ENCODE measurements at places on chromosomes 3 and 15.

GRCh38 chr15:78654272-78654671 lies 13.3 kb upstream of the CHRNB4 start:
- DNase-seq = no peak

DNA sequence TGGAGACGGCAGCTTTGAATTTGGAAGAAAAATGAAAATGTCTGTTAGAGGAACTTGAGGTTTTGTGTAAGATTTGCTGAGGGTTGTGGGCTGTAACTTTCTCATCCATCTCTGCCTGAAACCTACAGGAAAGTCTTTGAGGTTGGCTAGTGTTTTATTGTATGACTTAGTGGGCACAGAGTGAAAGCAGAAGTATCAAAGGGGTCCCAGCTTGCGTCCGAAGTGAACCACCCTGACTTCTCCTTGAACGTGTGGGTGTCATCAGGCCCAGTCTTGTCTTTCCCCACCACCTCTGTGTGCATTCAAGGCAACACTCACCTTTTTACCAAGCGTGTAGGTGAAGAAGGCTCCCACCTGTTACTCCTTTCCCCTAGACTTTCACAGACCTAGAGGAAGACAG lies 682.1 kb upstream of the CFAP20DC start:
- DNase-seq = no peak

- no peak for DNase-seq
Measured at GRCh38 chr3:143831994-143832393, 16.3 kb downstream of the SLC9A9 start.

DNA sequence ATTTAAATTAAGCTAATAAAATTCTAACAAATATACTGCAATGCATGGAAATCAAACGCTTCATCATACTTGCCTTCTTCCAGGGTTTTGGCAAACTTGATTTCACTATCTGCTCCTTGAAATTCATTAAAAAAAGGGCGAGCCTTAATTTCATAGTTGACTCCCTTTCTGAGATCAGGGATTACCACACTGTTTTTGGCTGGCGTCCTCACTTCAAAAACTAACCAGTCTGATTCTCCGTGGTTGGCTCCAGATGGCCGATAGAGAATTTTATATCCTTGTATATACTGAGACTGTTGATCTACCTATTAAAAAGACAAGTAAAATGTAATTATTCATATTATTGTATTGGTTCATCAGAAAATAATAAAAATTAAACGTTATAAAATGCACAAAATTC lies 1106.8 kb downstream of the ROBO1 start:
- no peak for DNase-seq

DNA sequence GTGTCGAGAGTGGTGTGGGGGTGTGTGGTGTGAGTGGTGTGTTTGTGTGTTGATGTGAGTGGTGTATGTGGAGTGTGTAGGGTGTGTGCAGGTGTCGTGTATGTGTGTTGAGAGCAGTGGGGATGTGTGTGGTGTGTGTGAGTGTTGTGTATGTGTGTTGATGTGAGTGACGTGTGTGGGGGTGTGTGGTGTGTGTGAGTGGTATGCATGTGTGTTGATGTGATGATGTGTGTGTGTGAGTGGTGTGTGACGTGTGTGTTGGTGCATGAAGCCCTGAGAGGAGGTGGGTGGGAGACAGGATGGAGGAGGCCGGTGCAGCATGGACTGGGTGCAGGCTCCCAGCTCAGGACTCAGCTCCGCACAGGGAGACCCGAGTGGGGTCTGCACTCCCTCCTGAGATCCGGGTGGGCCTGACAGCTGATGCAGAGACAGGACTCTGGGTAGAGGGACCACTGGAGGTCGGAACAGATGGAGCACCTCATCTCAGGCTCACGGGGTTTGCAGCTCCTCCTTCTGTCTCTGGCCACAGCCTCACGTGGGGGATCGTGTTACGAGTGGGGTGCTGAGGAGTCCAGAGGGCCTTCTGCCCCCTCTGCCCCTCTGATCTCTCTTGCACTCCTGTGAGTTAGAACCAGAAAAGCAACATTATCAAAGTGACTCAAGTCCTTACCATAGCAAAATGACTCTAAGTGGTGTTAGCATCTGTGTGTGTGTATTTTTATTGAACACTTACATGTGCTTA lies 41.3 kb downstream of the ARNT2 start:
- DNase-seq = no peak

- DNase-seq = no peak
Measured at GRCh38 chr15:35477312-35478262, 68.4 kb downstream of the DPH6 start.

DNA sequence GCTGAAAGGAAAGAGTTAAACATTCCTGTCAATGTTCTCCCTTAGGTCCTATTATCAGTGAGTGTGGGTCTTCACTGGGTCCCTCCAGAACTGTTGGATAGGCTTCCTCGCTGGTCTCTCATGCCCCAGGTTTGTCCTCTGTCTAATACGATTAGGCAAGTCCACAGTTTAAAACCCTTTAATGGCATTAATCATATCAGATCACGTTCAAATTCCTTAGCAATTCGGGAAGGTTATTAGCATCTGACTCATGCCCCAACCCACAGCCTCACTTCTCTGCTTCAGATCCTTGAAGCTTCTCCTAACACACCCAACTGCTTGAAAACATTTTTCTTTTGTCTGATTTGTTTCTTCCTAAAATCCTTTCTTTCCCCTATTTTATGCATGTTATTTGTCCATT lies 224.3 kb upstream of the ATP10A start:
- no peak for DNase-seq

- no peak for DNase-seq
Measured at GRCh38 chr15:98866511-98866910, 141.1 kb downstream of the PGPEP1L start.

- DNase-seq = peak; percentile 8
Measured at GRCh38 chr3:179811321-179812095, 158.7 kb downstream of the USP13 start.

- no peak for DNase-seq
Measured at GRCh38 chr3:77885381-77885780, 845.5 kb downstream of the ROBO2 start.

- no peak for DNase-seq
Measured at GRCh38 chr3:62184559-62184958, 188.8 kb downstream of the FEZF2 start.

GRCh38 chr3:138684396-138684795 lies 75.8 kb downstream of the FAIM start:
- no peak for DNase-seq

- DNase-seq = no peak
Measured at GRCh38 chr15:70837476-70837875, 16.5 kb downstream of the LARP6 start.

DNA sequence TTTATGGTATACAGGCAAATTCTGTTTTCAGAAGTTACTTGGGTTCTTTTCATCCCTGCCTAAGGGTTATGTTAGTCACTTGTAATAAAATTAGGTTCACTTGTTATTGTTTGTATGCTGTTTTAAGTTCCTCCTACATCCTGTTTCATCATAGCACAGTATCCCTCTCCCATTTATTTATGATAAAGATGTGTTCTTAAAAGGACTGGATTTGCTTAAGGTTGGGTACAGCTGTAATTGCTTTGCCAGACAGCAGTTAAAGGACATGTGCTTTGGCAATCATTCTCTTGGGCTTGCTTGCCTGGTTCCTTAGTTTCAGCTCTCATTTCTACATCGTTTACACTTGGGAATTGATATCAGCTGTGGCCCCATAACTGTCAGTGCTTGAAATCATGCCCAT lies 11.7 kb downstream of the ATP2C1 start:
- no peak for DNase-seq

- DNase-seq = peak; percentile 70
Measured at GRCh38 chr3:119559441-119559963, at the start of gene CD80. TSS of gene CD80 (minus strand) at chr3:119559614. CDS start at chr3:119557728, 1,886 bp downstream.

DNA sequence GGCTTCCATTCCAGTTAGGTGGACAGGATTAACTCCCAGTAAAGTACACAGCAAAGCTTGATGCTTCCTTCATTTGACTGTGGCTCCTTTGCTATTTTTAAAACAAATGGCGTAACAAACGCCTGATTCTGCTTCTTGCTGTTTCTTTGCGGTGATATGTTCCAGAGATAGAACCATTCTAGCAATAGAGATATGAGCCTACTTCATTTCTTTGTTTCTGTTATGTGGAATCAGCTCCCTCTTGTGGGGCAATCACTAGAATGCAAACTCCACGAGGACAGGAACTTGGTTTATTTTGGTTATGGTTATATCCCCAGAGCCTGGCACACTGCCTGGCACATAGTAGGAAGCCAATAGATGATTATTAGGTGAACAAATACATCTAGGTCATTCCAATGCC lies 122.6 kb upstream of the SLC6A11 start:
- DNase-seq = peak; percentile 5

GRCh38 chr3:194080436-194080835 lies 55.5 kb upstream of the HES1 start:
- DNase-seq = no peak

- DNase-seq = peak; percentile 70
Measured at GRCh38 chr3:71710906-71711494, 14.2 kb downstream of the EIF4E3 start.

GRCh38 chr3:169769287-169770181 lies at the start of gene ACTRT3:
TSS of gene ACTRT3 (minus strand) at chr3:169769561. CDS start at chr3:169769520, 41 bp downstream.
- DNase-seq = peak; percentile 72

GRCh38 chr3:24387000-24387399 lies 107.7 kb downstream of the THRB start:
- DNase-seq = no peak

DNA sequence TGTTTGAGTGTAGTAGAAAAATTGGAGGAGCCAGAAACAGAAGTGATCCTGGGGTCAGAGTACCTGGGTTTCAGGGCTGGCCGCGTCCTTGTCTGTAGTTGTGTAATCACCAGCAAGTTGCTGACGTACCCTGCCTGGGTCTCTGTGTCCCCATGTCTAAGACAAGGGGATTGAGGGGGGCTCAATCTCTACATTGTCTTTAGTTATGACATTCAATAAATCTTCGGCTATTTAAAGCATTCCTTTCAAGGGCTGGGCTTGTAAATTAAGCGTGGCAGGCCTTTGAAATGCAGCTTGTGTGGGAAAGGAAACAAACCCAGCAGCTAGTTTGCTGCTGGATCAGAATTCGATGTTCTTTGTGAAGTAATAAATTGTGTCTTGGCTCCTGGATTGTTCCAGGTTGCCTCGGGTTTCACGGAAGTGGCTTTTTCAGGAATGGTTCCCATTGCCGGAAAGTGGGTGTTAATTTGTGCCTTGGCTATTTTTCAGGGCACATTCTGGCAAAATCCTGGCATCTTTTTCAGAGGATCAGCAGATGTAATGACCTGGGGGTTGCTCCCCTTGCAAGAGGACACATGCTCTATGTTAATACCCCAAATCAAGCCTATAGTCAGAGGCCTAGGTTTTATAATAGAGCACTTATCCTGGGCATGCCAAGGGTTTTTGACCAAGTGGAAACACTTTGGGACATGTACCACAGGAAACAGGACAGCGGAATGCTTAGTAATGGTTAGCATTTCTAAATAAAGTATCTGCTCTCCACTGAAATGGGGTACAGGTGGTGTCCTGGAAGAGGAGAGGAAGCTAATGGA lies 294.8 kb upstream of the NR2E3 start:
- DNase-seq = no peak

DNA sequence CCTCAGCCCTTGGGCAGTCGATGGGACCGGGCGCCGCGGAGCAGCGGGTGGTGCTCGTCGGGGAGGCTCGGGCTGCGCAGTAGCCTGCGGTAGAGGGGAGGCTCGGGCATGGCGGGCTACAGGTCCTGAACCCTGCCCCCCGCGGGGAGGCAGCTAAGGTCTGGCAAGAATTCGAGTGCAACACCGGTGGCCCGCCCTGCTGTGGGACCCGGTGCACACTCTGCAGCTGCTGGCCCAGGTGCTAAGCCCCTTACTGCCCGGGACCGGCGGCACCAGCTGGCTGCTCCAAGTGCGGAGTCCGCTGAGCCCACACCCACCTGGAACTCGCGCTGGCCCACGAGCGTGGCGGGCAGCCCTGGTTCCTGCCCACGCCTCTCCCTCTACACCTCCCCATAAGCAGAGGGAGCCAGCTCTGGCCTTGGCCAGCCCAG lies 377.7 kb upstream of the RBMS3 start:
- DNase-seq = no peak

GRCh38 chr3:120481081-120481480 lies 30.3 kb upstream of the FSTL1 start:
- no peak for DNase-seq

GRCh38 chr3:55162031-55162795 lies 234.4 kb upstream of the LRTM1 start:
- no peak for DNase-seq

DNA sequence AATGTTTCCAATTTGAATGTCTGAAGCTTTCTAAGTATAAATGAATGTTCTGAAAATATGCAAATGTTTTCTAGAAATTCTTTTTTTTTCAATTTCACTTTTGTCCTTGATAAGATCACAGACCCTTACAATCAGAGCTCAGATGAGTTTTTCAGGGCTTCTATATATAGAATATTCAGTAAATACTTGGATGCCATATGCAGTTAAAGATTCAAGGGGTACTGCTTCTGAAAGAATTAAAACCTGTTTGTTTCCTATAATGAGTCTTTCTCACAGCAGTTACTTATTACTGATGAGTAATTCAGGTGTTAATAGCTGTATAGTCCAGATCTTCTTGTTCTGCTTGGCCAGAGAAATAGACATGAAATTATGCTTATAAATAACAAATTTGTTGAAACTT lies 812.6 kb downstream of the ZPLD1 start:
- DNase-seq = no peak

Data from CD4-positive, alpha-beta T cell treated with Interleukin-10 for 1 hour (primary cell).